CD4-positive, alpha-beta T cell (primary cell): ENCODE measurements at places on chromosomes 3 and 15.

- no peak for DNase-seq
Observed at GRCh38 chr3:109050591-109051167, 67.3 kb downstream of the MORC1 start.

DNA sequence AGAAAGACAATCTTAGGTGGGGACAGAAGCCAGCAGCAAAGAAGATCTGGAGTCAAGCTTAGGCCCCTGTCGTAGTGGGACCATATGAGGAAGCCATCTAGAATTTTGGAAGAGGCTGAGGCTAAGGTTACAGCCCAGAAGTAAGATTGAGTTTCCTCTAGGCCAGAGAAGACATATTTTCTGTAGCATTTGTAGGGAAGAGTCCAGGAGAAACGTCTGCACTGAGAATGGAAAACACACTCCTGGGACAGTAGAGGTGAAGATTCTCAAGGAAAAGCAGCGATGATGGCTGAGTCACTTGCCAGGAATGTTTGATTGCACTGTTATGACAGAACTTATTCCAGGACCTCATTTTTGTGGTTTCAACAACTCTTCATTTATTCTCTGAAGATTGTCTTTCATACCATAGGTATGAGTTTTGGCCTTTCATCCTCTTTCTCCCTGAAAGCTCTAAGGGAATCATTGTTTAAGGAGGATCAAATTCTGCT, 107.2 kb downstream of the GTPBP8 start:
- DNase-seq, result no peak

GRCh38 chr3:154144825-154145465, 23.8 kb downstream of the ARHGEF26 start:
- no peak for DNase-seq

- DNase-seq, result no peak
Observed at GRCh38 chr3:16596352-16597032, 8.7 kb downstream of the DAZL start.

DNA sequence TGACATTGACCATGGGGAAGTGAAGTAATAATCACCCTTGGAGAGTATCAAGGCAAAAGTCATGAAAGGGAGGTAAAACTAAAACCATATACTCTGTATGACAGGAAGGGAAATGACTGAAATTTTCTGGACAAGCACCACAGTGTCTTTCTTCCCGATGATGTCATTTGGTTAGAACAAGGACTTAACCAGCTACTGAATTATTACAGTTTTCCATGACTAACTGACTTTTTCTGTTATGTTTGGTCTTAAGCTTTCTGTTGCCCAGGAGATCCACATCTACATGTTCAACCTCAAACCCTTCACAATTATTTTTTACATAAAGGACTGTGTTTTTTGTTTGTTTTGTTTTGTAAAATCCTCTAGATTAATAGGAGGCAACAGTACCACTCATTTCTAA, 191.9 kb upstream of the IL12A start:
- DNase-seq, result no peak

- no peak for DNase-seq
Observed at GRCh38 chr3:71438071-71438685, 145.3 kb downstream of the FOXP1 start.

DNA sequence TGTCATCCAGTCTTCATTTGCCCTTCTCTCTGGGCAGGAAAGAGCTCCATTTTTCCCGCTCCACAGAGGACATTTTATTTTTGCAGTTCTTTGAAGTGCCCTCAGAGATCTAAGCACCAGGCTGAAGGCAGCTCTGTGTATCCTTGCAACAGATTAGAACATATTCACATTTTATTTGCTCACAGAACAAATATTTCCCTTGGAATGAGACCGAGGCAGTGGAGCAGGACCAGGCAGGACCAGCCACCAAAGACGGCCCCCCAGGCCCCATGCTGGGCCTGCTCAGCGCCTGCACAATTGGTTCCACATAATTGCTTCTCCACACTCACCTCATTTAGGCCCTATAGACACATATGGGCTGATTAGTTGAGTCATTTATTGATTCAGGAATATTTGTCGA, 15.7 kb upstream of the ETV5 start:
- no peak for DNase-seq

DNA sequence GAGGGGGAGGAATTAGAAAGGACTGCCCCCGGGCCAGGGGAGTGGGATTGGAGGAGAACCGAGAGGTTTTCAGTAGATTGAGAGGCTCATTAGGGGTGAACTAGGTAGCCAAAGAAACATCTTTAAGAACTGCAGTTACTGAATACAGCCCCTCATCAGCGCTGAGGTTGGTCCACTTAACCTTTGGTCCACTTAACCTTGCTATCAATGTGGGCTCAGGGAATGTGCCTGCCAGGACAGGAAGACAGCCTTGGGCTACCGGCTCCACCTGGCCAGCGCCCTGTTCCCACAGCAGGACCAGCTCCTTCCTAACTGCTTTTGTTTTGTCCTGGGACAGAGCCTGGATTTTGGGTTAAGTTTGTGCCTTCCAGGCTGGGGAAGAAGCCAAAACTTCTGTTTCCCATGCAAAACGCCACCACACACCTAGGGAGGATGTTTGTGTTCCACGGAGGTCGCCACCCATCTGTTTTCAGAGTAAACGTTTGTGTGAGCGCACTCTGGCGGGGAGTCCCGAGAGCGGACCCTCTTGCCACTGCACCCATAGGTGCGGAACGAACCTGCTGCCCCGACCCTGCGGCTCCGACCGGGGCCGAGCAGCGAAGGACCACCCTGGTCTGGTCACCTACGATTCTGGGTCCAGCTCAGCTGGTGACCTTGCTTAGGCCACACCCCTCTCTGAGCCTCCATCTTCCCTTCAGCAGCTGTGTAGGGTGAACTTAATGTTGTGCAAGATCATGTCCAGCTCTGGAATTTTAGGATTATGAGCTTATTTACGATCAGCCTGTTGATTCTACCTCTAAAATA, 107.4 kb downstream of the VGLL4 start:
- DNase-seq, result no peak

DNA sequence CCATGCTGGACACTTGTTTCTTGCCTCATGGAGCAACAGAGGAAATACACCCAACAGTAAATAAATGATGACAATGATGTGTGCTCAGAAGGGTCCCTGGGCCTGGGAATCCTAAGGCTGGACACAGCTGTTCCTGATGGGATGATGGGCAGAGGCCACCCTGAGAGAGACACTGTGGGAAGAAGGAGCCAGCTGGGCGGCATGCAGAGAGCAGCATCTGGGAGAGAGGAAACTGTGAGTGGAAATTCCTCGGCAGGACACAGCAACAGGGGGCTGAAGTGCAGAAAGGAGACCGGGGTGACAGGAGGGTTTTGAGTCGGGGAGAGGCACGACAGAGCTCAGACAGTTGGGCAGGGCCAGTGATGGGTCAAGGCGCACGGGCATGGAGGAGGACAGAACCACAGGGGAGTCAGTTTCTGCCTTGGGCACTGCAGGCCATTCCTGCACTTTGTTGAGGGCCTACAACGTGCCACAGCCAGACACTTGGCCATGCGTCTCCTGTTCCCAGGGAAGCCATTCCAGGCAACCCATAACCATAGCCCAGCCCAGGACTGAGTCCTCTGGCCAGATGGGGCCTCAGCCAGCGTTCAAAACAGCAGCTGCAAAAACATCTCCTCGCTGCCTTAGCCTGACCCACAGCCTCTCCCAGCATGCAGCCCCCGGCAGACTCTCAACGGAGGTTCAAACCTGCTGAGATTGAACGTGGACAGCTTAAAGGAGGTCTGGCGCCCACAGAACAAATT, 36.7 kb upstream of the SLC6A1 start:
- no peak for DNase-seq

GRCh38 chr15:32887090-32887489, 169.3 kb downstream of the GREM1 start:
- DNase-seq, result no peak

- no peak for DNase-seq
Observed at GRCh38 chr3:81549831-81550230, 211.6 kb downstream of the GBE1 start.

DNA sequence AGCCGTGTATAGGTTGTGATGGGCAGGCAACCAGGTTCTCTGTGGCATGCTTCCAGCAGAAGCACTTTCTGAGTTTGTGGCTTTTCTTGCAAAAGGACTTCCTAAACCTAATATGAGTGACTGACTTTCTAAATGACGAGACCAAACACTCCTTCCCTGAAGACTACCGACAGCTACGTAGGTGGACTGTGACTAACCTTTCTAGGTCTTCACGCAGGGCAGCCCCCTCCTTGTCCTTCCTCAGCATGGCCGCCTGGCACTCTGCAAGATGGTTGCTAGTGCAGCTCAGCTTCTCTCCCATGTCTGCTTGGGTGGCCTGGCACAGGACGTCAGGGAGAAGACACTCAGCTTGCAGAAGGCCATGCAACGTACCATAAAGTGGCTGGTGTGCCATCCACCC, 20.9 kb downstream of the CXCR6 start:
- DNase-seq, result no peak

DNA sequence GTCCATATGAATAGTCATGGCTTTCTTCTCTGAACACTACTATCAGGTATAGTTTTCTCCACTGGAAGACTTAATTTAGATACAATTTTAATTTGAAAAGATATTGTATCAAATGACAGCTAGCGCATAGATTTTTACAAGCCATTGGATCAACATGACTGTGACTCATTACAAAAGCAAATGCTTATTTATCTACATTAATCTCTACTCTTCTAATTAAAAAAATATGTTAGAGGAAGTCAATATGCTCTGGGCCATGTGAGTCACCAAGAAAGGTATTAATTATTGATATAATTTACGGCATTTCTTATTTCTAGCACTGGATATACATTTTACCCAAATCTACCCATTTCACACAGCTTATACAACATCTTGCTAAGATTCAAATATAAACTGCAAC, 800.3 kb upstream of the GBE1 start:
- no peak for DNase-seq

DNA sequence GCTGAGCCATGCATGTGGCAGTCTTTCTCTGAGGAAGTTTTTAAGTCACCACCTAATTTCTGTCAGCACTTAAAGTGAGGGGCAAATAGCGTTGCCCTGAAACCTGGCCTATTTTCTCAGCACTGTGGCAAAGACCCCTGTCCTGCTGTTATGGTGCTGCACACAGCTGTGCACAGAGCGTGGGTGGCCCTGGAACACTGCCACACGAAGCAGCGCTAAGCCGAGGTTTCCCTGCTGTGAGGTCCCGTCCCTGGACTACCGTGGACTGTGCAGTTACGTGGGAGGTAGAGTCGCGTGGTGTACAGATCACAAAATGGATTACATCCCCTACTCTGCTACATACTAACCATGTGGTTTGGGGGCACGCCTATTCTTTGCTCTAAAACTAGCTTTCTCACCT, 101.6 kb upstream of the NR2E3 start:
- no peak for DNase-seq

- DNase-seq, result no peak
Observed at GRCh38 chr3:26587571-26587970, 35.0 kb upstream of the LRRC3B start.

DNA sequence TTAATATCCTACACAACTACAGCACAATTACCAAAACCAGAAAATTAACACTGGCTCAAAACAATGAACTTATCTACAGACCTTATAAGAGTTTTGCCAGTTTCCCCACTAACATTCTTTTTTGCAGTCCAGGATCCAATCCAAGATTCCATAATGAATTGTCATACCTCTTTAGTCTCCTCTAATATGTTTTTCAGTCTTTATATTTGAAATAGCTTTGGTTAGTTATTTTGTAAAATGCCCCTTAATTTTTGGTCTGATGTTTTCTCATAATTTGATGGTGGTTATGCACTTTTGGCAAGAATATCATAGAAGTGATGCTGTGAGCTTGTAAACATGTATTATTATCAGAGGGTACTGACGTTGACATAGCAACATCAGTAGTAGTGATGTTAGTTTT, 124.3 kb downstream of the ISL2 start:
- DNase-seq, result no peak

GRCh38 chr15:58932710-58933280, 684 bp downstream of the SLTM start:
- no peak for DNase-seq

GRCh38 chr3:48000212-48000611, 16.0 kb downstream of the MAP4 start:
- DNase-seq, result no peak

DNA sequence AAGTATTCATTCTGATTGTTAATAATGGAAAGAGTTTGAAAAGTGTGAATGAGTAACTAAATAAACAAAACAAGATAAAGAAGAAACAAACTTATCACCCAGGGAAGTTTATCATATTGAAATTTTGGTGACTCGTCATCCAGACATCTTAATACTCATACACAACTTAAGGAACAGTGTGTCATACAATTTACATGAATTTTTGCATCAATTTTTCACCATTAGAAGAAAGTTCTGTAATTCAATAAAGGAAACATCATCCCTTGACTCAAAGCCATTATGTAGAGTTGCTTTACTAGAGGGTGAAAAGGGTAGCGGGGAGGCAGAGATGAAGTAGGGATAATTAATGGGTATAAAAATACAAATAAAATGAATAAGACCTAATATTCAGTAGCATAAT, 536.2 kb downstream of the GRM7 start:
- DNase-seq, result no peak
